Natural killer cell (primary cell): ENCODE measurements at places on chromosomes 5 and 9. TPM values are rescaled to one million over a fixed set of nuclear protein-coding genes. Genes with fewer than 3 reads are reported as not detected.

GRCh38 chr9:6109571-6109970 is 94.1 kb upstream of the RANBP6 start:
- DNase-seq = no peak

DNA sequence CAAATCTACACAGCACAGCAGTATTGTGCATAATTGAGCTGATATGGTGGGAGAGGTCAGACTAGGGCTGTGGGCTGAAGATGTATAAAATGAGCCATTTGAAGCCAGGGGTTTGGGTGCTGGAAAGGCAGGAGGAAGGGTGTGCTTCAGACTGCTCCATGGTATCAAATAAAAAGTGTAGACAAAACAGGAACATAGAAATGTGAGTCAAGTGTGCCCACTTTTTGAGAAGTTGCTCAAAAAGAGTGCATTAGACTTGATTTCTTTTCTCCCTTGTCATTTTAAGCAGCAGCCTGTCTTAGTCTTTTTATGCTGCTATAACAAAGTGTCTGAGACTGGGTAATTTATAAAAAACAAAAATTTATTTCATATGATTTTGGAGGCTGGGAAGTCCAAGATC is 55.8 kb upstream of the ZFAND5 start:
- DNase-seq = no peak

DNA sequence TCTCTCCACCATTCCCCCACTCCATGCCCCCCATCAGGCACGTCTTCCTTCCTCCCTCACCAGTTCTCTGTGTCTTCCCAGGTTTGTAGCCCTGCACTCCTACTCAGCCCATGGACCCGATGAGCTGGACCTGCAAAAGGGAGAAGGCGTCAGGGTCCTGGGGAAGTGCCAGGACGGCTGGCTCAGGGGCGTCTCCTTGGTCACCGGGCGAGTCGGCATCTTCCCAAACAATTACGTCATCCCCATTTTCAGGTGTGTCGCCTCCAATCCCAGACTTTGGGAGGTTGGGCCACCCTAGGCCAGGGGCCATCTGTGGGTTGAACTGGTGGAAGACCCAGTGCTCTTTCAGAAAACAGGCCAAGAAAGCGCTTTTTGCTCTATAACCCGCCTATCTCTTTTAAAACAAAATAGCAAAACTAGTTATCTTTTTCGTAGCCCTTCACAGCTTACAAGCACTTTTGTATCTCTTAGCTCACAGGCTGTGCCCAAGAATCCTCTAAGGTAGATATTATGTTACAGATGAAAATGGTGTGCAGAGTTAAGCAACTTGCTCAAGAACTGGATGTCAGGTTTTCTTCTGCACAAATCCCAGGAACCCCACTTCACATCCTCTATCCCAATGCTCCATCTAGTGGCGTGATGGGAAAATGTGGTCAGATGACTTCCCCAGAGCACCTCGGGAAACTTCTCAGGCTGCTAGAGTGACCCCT is 56.2 kb downstream of the PLAC8L1 start:
- no peak for DNase-seq

DNA sequence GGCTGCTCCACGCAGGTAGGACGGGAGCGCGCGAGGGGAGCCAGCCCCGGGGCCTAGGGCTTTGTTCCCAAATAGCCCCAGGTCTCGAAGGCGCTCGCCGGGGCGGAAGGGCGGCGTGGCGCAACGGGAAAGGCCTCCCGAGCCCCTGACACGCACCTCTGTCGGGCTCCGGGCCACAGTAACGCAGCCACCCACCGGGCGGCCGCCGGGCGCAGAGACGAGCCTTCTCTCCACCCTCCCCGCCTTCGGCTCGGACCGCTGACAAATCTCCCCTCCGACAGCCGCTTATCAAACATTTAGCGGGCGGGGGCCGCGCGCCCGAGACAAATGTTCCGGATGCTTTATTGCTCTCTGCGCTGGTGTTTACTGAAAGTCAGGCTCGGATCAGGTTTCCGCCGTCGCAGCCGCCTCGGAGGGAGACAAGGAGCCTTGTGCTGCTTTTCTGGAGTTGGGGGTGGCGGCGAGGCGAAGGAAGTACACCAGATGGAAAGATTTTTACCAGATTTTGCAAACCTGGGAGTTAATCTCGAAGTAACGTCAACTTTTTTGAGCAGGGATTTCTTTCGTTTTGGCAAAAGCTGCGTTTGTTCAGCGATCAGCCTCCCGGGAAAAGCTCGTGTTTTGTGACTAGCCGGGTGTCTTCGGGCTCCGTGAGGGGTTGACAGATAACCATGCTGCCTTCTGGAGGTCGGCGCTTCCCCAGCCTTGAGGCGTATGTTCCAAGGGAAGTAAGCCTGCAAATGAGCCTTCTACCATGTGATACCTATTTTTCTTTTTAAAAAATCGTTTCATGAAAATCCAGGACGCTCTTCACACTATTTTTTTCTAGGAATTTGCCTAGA is 950 bp downstream of the RGMB start:
- DNase-seq = peak; percentile 29

DNA sequence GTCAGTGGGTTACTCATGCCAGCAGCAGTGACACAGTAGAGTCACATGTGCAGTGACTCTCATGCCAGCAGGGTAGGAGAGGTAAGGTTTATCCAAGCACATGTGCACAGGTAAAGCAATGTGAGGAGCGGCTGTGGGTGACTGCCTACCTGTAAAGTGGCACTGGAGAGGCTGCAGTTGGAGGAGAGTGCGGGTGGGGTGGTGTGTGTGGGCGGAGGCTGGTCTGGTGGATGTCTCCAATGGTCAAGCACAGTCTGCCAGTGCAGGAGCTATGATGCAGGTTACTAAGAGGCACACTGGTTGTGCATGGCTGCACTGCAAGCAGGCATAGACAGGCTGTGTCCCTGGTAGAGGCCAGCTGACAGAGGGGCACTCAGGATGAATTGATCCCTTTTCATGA is 588.2 kb upstream of the FTMT start:
- no peak for DNase-seq

DNA sequence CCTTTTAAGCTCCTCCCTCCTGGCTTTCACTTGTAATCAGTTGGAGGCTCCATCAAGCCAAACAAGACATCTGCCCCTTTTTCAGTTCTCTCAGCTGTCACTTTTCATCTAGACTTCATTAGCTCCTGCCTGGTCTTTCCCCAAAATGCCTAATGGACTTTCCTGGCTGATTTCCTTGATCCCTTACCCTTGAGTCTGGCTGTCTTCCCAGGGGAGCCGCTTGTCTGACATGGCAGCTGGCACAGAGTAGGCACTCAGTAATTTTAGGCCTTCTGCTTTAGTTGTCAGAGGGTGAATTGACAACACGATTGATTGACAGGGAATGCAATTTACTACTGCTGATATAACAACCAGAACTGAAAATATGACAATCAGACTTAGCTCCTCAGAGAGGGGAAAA is 2.1 kb downstream of the C9orf153 start:
- no peak for DNase-seq

DNA sequence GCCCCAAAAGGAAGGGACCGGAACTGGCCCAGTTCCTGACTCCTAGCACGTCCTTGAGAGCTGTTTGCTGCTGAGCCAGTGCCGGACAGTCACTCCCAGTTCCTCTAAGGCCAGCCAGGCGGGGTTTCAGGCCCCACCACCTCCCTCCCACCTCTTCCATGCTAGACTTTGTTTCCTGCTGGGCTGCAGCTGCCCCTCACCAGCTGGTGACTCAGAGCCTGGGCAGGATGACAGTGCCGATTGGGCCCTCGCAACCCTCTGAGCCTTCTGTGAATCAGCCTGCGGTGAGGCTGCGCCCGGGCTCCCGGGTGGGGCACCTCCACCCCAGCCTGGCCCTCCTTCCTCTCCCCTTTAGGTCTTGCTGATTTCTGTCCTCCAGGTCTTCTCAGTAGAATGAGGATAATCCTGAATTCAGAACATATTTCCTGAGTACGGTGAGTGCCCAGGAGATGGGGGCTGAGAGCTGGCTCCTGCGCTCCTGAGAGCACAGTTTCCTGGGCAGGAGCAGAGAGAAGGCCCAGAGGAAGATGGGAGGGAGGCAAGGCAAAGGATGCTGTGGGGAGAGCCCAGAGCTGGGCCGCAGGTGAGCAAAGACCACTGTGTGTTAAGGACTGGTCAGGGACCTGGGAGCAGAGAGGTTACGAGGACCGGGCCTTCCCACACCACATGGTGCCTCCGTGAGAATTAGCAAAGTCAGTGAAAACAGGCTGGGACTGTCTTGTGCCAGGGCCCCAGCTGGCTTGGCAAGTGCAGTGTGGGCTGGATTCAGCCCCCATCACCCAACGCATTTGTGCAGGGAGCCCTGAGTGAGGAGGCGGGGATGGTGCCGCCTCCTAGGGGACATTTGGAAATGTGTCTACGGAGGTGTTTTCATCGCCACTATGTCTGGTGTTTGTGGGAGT is 32.9 kb upstream of the STXBP1 start:
- DNase-seq = peak; percentile 72

GRCh38 chr5:151075698-151076331 is 5.0 kb downstream of the TNIP1 start:
- DNase-seq = no peak

The NUTM2G gene
- not detected for total RNA-seq

The ARHGEF28 gene
- 7.1 TPM for total RNA-seq
